ENCODE measurements at places on chromosomes 7 and 10.

DNA sequence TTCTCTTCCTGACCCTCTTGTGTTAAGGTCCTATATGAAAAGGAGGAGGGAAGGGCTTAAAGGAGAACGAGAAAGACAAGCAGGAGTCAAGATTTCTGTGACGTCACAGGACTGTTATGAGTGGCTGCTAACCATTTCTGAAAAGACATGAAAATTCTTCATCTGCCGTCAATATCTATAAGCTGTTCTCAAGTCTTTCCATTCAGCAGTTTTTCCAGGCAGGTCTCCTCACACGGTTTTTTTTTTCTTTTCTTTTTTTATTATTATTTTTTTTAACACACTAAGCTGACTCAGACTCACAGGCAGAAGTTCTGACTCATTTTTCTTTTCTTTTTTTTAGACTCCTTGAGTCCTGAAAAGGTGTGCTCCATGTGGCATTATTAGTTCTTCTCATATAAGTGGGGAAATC lies 72.0 kb downstream of the DGKI start:
- DNase-seq, result no peak

GRCh38 chr7:79290841-79291497 lies 162.5 kb downstream of the MAGI2 start:
- no peak for DNase-seq

DNA sequence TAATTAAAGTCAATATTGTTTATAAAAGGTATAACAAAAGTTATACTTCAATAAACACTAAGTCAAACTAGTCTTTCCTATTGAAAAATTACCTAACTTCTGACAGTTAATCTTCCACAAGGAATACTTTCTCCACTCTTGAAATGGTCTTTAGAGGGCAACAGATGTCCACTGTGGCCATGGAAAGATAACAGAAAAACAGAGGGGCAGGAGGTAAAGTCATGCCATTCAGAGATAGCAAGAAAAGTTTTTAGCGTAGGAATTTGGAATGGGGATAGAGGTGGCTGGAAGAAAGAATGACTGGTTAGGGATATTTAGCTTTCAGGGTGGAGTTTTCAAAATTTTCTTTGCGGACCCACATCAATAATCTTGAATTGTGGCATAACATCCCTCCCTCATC lies 34.7 kb downstream of the HYCC1 start:
- DNase-seq, result no peak

DNA sequence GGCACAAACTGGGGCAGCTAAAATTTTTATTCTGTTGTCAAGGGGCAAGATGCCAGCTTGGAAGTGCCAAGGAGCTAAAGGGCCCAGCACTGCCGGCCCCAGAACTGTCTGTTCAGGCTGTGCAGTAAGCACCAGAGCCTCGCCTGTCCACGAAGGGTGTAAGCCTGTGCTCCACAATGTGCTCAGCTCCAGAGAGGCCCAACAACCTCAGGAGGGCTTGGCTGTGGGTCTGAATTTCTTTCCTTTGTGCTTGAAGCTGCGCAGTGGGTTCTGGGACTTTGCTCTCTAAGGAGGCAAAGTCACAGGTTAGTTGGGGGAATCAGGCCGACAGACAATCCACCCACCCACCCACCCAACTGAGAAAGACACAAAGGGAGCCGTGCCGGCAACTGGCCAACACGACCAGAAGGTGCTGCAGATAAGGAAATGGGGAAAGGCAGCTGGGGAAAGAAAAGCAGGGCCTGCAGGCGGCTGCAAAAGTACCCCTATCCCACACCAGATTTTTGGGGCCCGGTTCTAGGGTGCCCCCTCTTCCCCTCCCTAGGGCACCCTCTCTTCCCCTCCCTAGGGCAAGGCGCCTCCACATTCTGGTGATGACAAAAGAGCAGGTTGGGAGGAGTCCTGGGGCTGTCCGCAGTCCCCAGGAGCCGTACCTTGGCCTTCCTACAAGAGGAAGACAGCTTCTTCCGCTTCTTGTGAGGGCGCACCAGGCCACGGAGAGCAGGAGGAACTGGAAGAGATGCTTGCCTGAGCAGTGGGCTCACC lies 7.7 kb downstream of the DDX56 start:
- DNase-seq, result no peak

DNA sequence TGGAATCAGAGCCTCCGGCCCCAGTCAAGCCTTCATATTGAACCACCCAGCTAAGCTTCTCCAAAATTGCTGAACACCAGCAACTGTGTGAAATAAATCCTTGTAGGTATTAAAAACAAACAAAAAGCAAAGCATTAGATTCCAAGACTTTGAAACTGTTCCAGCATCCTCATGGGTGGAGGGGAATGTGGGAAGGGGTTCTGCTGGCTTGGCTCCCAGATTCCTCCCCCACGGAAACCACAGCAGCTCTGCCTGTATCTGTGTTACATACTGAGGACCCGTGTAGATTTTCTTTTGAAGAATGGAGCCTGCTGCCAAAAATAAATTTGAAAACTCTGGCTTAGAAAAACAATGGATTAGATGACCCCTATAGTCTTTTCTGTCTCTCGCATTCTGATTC lies 20.0 kb downstream of the AKR1B1 start:
- DNase-seq, result no peak

DNA sequence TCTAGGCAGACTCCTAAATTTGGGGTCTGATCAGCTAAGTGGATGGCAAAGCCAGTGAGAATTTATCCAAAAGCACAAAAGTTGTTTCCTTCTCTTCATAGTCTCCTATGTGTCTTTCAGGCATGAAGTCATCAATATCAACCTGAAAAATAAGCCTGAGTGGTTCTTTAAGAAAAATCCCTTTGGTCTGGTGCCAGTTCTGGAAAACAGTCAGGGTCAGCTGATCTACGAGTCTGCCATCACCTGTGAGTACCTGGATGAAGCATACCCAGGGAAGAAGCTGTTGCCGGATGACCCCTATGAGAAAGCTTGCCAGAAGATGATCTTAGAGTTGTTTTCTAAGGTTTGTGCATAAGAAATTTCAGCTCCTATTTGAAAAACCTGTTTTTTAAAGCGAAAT lies 4.8 kb downstream of the GSTO1 start:
- DNase-seq, result no peak

DNA sequence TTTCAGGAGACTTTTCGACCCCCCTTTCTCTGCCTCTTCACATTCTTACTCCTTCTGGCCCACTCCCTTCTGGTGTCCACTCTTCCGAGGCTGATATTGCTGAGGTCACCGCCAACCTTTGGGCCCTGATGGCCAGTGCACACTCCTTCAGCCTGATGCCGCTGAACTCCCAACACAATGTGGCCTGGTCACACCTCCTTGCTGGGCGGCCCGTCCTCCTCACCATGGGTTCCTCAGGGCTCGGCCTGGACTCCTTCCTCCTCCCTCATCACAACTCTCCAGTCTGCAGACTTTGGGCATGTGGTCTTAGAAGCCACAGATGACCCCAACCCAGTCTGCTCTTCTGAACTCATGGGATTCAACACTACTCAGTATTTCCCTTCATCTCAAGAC lies 583.0 kb upstream of the MGMT start:
- DNase-seq, result no peak

DNA sequence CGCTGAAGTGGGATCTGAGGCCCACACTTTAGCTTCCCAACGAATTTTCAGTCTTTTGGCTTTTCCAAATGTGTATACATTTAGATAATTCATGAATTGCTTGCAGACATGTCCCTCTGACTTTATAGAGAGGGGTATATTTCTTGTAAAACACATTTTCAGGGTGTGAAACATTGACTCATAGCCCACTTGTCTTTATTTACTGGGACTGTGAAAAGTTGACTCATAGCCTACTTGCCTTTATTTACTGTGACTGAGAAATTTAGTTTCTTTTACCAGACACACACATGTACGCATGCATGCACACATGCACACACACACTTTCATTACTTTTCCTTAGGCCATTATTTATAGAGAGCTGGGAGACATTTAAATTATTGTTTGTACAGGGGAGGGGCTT lies 79.1 kb downstream of the VTI1A start:
- DNase-seq, result no peak
